ENCODE measurements at places on chromosomes 16 and 17.

GRCh38 chr16:62034231-62035114 is 1.8 kb downstream of the CDH8 start:
- no peak for DNase-seq

DNA sequence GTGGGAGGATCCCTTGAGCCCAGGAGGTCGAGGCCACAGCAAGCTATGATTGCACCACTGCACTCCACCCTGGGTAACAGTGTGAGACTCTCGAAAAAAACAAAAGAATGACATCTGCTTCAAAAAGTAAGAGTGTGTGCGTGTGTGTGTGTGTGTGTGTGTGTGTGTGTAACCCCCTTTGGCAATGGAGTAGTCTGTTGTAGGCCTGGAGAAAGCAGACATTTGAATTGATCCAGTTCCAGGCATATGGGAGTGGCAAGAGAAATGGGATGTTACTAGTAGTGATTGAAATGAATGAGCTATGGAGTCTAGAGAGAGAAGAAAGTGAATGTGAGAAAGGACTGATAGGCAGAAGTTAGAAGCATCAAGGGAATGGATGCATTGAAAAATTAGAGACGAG is 9.9 kb downstream of the CASC3 start:
- DNase-seq = no peak

DNA sequence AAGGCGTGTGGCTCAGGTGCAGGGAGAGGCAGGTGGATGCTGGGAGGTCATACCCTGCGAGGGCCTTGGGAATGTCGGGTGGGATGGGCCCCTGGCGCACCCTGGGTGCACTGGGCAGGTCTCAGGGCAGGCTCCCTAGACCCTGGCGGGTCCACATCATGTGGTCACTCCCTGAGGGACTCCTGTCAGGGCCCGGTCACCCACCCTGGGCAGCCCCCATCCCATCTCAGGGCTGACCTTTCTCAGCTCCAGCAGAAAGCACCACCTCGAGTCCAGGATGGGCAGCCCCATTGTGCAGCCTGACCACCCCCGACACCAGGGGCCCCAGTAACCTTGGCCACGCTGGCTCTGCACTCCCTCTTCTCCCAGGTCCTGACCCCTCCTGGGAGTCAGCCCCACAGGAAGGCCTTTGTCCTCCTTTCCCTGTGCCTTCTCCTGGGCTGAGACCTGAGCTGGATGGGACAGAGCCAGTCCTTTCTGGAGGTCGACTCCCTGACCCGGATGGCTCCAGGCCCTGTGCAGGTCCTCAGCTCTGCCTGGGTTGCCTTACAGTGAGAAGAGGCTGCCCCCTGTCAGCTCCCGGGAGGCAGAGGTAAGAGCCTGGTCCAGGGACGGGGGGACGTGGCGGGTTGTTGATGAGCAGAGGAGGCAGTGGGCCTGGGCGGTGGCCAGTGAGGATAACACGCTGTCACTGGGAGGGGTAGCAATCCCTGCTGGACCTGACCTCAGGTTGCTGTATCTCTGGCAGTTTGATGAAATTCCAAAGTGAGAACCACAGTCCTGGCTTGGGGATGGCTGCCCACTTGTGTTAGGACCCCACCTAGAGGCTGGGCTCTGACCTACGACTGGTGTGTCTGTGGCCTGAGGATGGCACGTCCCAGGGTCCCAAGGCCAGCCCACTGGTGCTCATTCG is 77.9 kb downstream of the GOSR1 start:
- no peak for DNase-seq

DNA sequence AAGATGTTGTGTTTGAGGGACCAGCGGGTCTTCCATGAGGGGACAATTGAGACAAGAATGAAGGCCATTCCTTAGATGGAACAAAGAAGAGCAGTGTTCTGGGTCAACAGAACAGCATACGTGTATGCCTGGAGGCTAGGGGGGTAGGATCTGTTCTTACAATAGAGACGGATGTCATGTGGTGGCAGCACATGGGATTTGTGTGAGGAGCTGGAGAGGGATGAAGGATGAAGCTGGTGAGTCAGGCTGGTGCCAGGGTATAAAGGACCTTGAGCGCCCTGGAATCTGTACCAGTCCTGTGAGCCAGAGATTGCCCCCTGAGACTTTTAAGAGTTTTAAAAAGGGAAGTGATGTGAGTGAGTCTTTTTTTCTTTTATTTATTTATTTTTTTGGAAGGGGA is 22.8 kb upstream of the WFDC1 start:
- no peak for DNase-seq

GRCh38 chr16:47904691-47905090 is 251.1 kb downstream of the ABCC12 start:
- DNase-seq = no peak

GRCh38 chr16:85416228-85417109 is 196.7 kb upstream of the GSE1 start:
- DNase-seq = peak; percentile 86

GRCh38 chr17:55624772-55625433 is 97.8 kb downstream of the TMEM100 start:
- no peak for DNase-seq

- no peak for DNase-seq
These were observed 16.6 kb upstream of the DBNDD1 start for GRCh38 chr16:90035902-90036301.

- DNase-seq = no peak
These were observed 4.5 kb upstream of the MMP28 start for GRCh38 chr17:35799942-35800341.

GRCh38 chr17:17041018-17041521 is 1.2 kb upstream of the MPRIP start:
- no peak for DNase-seq

DNA sequence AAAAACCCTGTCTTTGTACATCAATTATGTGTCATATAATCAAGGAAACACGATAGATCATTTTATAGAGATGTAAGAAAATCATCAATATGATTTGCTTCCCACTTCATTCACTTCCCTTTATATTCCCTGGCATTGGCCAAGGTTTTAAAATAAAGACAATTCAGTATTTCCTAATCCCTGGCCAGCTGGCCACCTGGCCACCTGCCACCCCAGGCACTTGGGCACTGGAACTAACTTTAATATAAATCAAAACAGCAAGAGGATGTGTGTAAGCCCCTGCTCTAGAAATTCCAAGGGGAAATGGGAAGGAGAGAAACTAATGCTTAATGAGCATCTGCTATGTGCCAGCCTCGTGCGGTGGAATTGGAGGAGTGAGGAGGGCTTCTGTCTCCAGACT is 58.6 kb upstream of the TOB1 start:
- DNase-seq = no peak

DNA sequence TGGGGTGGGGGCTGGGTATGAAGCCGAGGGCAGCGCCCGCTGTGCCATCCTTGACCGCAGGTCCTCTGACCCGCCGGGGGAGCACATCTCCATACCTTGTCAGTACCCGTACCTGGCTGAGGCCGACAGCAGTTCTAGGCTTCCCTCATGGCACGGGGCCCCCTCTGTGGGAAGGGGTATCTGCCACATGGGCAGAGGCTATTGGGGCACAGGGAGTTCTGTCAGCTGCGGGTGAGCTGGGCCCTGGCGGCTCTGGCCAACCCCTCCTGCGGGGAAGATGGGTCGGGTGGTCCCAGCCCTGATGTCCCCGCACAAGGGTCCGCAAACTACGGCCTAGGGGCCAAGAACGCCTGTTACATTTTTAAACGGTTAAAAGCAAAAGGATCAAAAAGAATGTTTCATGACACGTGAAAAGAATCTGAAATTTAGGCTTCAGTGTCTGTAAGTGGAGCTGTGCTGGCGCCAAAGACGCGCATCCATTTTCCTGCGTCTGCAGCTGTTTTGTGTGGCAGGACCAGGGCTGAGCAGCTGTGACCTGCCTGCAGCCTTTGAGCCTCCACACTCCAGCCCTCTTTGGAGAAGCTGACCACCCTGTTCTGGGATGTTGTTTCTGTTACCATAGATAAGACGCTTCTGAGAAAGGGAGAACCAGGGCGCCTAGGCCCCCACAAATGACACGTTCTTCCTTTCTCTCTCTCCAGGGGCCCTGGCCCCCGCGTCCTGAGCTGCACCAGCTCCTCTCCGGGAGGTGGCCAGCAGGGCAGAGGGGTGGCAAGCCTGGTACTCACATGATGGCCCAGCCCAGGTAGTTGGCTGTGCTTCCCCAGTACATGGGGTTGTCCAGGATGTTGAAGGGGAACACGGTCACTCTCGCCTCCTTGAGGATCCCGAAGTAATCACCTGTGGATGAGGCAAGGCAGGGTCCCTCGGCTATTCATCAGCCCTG is 12.7 kb upstream of the RASD1 start:
- no peak for DNase-seq

- no peak for DNase-seq
These were observed 12.3 kb upstream of the ADCY7 start for GRCh38 chr16:50254072-50254471.

GRCh38 chr17:45907750-45908395 is 13.5 kb downstream of the MAPT start:
- peak; percentile 50 for DNase-seq

DNA sequence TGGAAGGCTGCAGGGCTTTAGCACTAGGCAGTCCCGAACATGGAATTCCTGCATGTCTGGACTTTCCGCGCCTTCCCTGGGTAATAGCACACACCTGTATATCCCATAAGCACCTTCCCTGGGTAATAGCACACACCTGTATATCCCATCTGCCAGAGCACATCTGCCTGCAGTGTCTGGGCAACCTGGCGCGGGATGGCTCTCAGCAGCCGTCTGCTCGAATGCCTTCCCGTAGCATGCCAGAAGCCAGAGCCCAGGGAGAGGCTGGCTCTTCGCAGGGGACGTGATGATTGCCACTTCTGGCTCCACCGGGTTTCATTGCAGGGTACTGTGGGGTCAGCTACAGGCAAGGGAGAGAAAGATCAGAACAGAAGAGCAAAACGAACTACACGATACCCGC is 21.3 kb downstream of the MBTPS1 start:
- DNase-seq = no peak

- no peak for DNase-seq
These were observed 17.4 kb downstream of the WNT9B start for GRCh38 chr17:46868689-46869187.

- no peak for DNase-seq
These were observed 15.9 kb downstream of the TMEM92 start for GRCh38 chr17:50289991-50290702.

DNA sequence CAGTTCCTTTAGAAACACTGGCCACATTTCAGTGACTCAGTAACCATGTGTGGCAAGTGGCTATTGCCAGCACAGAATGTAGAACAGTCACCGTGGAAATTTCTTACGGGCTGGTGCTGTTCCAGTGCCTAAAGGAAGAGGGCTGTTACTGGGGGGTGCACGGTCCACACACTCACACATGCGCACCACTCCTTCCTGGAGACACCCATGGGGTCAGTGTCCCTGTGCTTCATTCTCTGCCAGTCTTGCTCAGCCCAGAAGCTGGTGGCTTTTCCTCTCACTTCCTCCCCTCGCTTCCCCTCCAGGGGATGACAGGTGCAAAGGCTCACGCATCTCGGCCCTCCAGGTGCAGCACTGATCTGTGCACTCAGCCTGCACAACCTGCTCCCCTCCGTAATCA is 115.6 kb downstream of the CCDC182 start:
- no peak for DNase-seq

GRCh38 chr17:73292031-73292531 is 19.7 kb downstream of the CDC42EP4 start:
- DNase-seq = no peak

GRCh38 chr17:64217249-64217691 is 45.8 kb downstream of the TEX2 start:
- DNase-seq = no peak

- DNase-seq = no peak
These were observed 67.1 kb downstream of the CLEC18A start for GRCh38 chr16:70018254-70018653.

GRCh38 chr17:81537856-81538555 is 9.8 kb downstream of the FSCN2 start:
- peak; percentile 71 for DNase-seq

GRCh38 chr16:80457871-80458270 is 82.9 kb upstream of the DYNLRB2 start:
- no peak for DNase-seq

DNA sequence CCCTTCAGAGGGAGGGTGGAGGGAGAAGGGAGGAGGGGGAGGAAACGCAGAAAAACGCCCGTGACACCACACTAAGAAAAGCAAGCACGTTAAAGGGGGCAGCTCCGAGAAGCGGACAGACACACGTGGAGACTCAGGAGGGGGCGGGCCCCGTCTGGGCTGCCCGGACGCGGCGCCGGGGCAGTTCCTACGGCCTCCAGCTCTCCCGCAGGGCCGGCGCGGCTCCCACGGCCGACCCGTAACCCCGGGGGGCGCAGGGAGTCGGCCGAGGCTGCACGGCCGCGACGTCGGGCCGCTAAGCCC is 362 bp downstream of the KLHDC4 start:
- DNase-seq = no peak

GRCh38 chr17:49676276-49676868 is 1.5 kb downstream of the SPOP start:
- DNase-seq = no peak

DNA sequence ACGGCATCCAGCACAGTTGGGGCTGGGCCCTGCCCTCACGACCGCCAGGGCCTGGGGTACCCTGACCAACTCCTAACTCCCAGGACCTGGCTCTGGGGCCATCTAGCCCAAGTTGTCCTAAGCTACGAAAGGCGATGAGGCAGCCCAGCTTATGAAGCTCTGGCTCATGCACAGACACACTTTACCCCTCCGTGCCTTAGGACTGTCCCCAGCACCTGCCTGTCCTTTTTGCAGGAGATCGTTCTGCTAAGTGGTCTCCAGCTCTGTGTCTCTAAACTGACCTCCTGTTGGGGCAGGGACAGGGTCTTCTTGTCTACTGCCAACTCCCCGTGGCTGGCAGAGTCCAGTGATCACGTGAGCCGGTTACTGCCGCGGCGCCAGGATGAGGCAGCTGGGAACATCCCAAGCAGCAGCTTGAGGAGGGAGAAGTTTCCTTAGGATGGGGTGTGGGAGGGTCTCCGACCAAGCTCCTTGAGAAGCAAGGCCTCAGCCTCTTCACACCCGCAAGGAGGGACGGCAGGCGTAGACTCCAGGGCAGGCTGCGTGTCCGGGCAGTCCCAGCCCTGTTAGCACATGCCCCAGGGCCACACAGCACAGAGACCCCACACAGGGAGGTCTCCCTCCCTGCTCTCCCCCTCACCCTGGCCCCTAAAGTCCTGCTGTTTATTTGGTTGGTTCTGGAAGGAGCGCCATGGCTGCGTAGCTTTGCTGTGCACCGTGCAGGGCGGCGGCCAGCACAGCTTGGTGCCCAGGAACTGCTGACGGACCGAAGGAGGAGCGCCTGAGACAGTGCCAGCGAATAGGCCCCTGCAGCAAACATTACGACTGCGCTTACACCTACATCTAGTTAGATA is 16.4 kb upstream of the METRNL start:
- DNase-seq = no peak

GRCh38 chr16:81823111-81823510 is 44.0 kb downstream of the PLCG2 start:
- no peak for DNase-seq
